ENCODE measurements at places on chromosomes 4 and X. TPM values are rescaled to one million over a fixed set of nuclear protein-coding genes. Genes with fewer than 3 reads are reported as not detected.

Gene XG
- not detected for total RNA-seq

Gene RADX
- total RNA-seq: 2.2 TPM

- no peaks in the 10 kb centered on the region for H3K4me1 ChIP-seq
- no peaks in the 10 kb centered on the region for H3K27me3 ChIP-seq
- H3K27ac ChIP-seq: no peak overlapping the region
- no peak overlapping the region for H3K4me3 ChIP-seq
- no peak for DNase-seq
Measured at GRCh38 chrX:68508799-68509198, 9.9 kb downstream of the YIPF6 start.

- DNase-seq: no peak
- H3K36me3 ChIP-seq: no peaks in the 10 kb centered on the region
- no peak overlapping the region for H3K4me3 ChIP-seq
- H3K4me1 ChIP-seq: no peaks in the 10 kb centered on the region
Measured at GRCh38 chr4:55251342-55251741, 94.7 kb upstream of the SRD5A3 start.

- H3K4me3 ChIP-seq: no peak overlapping the region
- H3K36me3 ChIP-seq: no peaks in the 10 kb centered on the region
- no peaks in the 10 kb centered on the region for H3K27me3 ChIP-seq
- H3K27ac ChIP-seq: no peak overlapping the region
Measured at GRCh38 chr4:165502916-165503907, 124.4 kb downstream of the CPE start.

DNA sequence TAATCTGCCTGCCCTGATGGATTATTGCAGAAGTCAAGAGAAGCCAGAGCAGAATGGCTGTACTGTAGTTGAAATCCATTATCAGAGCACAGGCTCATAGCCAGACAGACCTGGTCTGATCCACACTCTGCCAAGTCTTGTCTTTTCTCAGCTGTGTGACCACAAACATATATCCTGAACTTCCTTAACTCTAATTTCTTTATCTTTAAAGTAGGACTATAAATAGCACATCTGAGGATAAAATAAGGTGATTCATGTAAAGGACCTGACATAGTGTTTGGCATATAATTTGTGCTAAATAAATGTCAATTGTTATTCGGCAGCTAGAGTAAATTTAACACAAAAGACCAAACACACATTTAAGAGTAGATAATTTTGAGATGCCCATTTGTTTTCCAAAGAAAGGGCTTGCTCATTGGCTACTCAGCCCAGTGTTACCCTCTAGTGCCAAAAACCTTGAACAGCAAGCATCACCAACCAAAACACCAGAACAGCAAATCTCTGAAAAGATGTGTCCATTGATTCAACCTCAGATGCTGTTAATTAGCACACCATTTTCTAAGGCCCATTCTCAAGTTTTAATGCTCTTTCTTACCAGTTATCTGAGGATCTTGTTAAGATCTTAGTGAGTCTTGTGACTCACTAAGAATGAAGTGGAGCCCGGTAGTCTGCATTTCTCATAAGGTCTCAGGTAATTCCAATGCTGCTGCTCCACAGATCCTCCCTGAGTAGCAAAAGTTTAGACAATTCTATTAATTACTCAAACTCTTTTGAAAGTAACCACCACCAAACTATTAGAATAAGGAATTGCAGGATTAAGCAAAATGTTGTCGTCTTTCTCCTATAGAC, 108.8 kb downstream of the HHIP start:
- H3K4me3 ChIP-seq: no peak overlapping the region
- H3K27me3 ChIP-seq: no peaks in the 10 kb centered on the region
- no peaks in the 10 kb centered on the region for H3K36me3 ChIP-seq
- H3K4me1 ChIP-seq: no peaks in the 10 kb centered on the region
- DNase-seq: peak; percentile 15
- no peak overlapping the region for H3K27ac ChIP-seq

GRCh38 chr4:139297001-139297410, 4.3 kb upstream of the NAA15 start:
- H3K27me3 ChIP-seq: no peaks in the 10 kb centered on the region
- H3K36me3 ChIP-seq: peaks cover 8% of the 10 kb centered on the region
- peaks cover 60% of the 10 kb centered on the region for H3K4me1 ChIP-seq
- no peak for DNase-seq

- no peaks in the 10 kb centered on the region for H3K27me3 ChIP-seq
- DNase-seq: no peak
- no peaks in the 10 kb centered on the region for H3K4me1 ChIP-seq
Measured at GRCh38 chrX:151954730-151955129, 19.7 kb downstream of the GABRE start.

DNA sequence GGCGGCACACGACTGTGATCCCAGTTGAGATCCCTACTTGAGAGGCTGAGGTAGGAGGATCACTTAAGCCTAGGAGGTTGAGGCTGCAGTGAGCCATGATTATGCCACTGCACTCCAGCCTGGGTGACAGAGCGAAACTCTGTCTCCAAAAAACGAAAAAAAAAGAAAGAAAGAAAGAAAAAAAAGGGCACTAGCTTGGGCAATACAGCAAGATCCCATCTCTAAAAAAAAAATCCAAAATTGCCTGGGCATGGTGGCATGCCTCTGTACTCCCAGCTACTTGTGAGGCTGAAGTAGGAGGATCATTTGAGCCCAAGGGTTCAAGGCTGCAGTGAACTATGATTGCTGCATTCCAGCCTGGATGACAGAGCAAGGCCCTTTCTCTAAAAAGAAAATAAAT, 10.7 kb upstream of the KLHL15 start:
- no peaks in the 10 kb centered on the region for H3K36me3 ChIP-seq
- H3K27ac ChIP-seq: no peak overlapping the region
- DNase-seq: no peak
- no peaks in the 10 kb centered on the region for H3K27me3 ChIP-seq

- H3K4me3 ChIP-seq: peak overlapping the region; percentile 42
- no peaks in the 10 kb centered on the region for H3K36me3 ChIP-seq
- H3K4me1 ChIP-seq: peaks cover 48% of the 10 kb centered on the region
- DNase-seq: peak; percentile 55
Measured at GRCh38 chr4:112516471-112517066, 589 bp upstream of the NEUROG2 start.

GRCh38 chrX:26783512-26784225, 567.7 kb downstream of the MAGEB5 start:
- H3K27me3 ChIP-seq: no peaks in the 10 kb centered on the region
- no peak overlapping the region for H3K27ac ChIP-seq
- H3K4me3 ChIP-seq: no peak overlapping the region
- no peaks in the 10 kb centered on the region for H3K36me3 ChIP-seq
- no peaks in the 10 kb centered on the region for H3K4me1 ChIP-seq

DNA sequence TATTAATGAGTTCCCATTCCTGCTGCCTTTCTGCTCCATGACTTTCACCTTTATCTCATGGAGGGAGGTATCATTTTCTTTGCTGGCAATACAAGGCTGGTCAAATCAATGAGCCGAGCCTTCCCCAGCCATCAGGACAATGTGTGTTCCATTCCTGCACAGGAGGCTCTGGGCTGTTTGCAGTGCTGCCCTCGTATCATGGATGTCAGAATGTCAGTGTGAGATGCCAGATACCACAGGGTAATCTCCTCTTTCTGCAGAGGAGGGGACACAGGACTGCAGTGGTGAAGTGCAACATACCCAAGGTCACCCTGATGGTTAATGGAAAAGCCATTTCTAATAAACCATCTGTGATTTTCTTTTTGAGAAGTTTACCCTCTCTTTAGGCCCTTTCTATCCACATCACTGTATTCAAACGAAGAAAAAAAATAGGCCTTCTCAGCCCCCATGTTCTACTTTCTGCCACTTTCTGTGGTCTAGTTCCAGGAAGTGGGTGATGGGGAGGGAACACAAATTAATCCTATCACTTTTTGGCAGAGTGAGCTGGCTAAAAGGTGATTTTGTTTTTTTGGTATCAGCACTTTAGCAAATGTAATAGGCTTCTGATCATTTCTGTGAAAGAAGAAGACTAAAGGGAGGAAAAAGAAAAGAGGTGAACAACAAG, 490.2 kb upstream of the BOD1L1 start:
- no peaks in the 10 kb centered on the region for H3K36me3 ChIP-seq
- DNase-seq: no peak
- no peaks in the 10 kb centered on the region for H3K4me1 ChIP-seq
- no peaks in the 10 kb centered on the region for H3K27me3 ChIP-seq
- no peak overlapping the region for H3K4me3 ChIP-seq

- H3K4me1 ChIP-seq: no peaks in the 10 kb centered on the region
- peak within 1 kb of the TSS; percentile 47 for H3K4me3 ChIP-seq
- DNase-seq: no peak
- H3K27ac ChIP-seq: no peak within 1 kb of the TSS
- H3K36me3 ChIP-seq: no peaks in the 10 kb centered on the region
Measured at GRCh38 chrX:110795645-110796406, at the start of gene CHRDL1. TSS of gene CHRDL1 (minus strand) at chrX:110795817. CDS start at chrX:110792181, 3,636 bp downstream.

- DNase-seq: peak; percentile 72
- peaks cover 7% of the 10 kb centered on the region for H3K4me1 ChIP-seq
- H3K27me3 ChIP-seq: peaks cover 14% of the 10 kb centered on the region
- H3K27ac ChIP-seq: no peak overlapping the region
- no peak overlapping the region for H3K4me3 ChIP-seq
Measured at GRCh38 chrX:39162322-39162735, 361.1 kb downstream of the MID1IP1 start.

GRCh38 chrX:46849933-46850332, 13.1 kb downstream of the RP2 start:
- H3K27ac ChIP-seq: no peak overlapping the region
- H3K36me3 ChIP-seq: peaks cover 15% of the 10 kb centered on the region
- no peaks in the 10 kb centered on the region for H3K4me1 ChIP-seq
